ENCODE measurements at places on chromosomes 7 and 10. TPM values are rescaled to one million over a fixed set of nuclear protein-coding genes. Genes with fewer than 3 reads are reported as not detected.

The TMEM273 gene
- total RNA-seq = 36.0 TPM

The CNPY1 gene
- total RNA-seq = not detected

The CPA1 gene
- not detected for total RNA-seq

The LRIT2 gene
- not detected for total RNA-seq

The CCL24 gene
- total RNA-seq = not detected

The ELN gene
- total RNA-seq = not detected

The PTPN12 gene
- total RNA-seq = 78.8 TPM

The ELFN1 gene
- 0.12 TPM for total RNA-seq

The SLC26A3 gene
- not detected for total RNA-seq

The SKIDA1 gene
- 0.10 TPM for total RNA-seq

The ASB10 gene
- total RNA-seq = not detected

The GPR15LG gene
- not detected for total RNA-seq

The STEAP4 gene
- total RNA-seq = not detected

The SPDYE2 gene
- total RNA-seq = 0.47 TPM

DNA sequence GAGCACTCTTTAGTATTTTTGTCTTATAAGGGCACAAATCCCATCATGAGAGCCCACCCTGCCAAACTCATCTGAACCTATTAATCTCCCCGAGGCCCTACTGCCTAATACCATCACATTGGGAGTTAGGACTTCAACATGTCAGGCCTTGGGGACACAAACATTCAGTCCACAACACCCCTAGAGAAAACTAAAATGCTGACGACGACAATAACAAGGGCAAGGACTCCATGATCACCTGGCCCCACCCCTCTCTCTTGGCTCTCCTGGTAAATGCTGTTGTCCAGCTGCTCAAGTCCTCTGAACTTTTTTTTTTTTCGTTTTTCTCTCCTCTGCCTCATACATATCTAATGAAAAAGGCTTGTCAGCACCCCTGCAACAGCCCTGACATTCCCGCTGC lies 118.8 kb upstream of the MKI67 start:
- DNase-seq = no peak

- no peak for DNase-seq
Observed at GRCh38 chr7:128919881-128920799, 9.6 kb upstream of the KCP start.

GRCh38 chr10:89295597-89295996 lies 6.2 kb upstream of the IFIT2 start:
- DNase-seq = no peak

DNA sequence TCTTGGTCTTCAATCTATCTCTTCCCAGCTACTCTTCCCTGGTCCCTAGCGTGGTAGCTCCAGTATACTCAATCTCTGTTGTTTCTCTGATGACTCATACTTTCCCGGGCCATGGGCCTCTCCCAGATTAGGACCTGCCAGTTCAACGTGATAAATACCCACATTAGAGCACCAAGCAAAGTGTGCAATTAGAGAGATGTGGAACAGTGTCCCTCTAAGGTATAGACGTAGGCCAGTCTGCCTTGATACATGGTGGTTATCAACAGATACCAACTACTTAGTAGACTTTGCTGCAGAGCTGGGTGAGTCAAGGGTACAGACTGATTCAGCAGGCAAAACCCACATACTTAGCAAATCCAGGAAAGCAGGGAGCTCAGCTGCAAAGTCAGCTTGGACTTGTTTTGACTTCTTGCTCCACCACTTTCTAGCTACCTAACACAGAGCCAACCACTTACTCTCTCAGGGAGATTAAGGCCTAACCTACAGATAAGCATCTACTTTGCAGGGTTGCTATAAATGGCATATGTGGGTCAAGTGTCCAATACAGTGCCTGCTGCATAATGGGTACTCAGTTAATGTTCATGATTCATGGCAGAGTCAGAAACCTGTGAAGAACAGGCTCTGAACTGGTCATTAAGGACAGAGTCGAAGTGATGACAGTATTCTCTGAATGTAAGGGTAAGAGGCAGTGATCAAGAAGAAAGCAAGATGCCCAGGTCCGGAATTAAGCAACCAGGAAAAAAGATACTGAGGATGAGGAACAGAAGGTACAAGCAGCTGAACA lies 176.1 kb downstream of the CHN2 start:
- DNase-seq = no peak

- peak; percentile 65 for DNase-seq
Observed at GRCh38 chr7:138981332-138982203, at the start of gene KIAA1549. TSS of gene KIAA1549 (minus strand) at chr7:138981389. CDS start at chr7:138981269, 120 bp downstream.

GRCh38 chr10:13877154-13877909 lies 290.6 kb downstream of the PRPF18 start:
- DNase-seq = no peak

- DNase-seq = no peak
Observed at GRCh38 chr10:50437248-50437647, 185.9 kb upstream of the ASAH2 start.

GRCh38 chr10:24396396-24396795 lies 187.5 kb downstream of the KIAA1217 start:
- no peak for DNase-seq

GRCh38 chr10:241966-242643 lies 106.8 kb downstream of the ZMYND11 start:
- no peak for DNase-seq

- DNase-seq = no peak
Observed at GRCh38 chr10:79342811-79343561, 4.3 kb upstream of the PPIF start.

DNA sequence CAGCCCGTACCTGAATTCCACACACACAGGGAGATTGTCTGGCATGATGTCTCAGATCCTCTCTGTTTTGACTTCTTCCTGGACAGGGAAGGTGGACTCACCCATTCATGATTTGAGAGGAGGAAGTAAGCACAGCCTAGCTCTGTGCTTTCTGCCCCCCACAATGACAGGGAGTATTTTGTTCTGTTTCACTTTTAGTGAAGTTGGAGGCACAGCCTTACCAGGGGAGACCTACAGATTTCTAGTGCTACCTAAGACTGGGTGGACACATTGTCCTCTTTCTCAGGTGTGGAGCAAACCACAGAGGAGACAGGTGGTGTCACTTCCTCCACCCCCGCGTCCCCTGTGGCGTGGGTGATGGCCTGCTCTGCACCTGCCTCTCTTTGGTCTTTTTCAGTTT lies 408.6 kb upstream of the PFKP start:
- no peak for DNase-seq

DNA sequence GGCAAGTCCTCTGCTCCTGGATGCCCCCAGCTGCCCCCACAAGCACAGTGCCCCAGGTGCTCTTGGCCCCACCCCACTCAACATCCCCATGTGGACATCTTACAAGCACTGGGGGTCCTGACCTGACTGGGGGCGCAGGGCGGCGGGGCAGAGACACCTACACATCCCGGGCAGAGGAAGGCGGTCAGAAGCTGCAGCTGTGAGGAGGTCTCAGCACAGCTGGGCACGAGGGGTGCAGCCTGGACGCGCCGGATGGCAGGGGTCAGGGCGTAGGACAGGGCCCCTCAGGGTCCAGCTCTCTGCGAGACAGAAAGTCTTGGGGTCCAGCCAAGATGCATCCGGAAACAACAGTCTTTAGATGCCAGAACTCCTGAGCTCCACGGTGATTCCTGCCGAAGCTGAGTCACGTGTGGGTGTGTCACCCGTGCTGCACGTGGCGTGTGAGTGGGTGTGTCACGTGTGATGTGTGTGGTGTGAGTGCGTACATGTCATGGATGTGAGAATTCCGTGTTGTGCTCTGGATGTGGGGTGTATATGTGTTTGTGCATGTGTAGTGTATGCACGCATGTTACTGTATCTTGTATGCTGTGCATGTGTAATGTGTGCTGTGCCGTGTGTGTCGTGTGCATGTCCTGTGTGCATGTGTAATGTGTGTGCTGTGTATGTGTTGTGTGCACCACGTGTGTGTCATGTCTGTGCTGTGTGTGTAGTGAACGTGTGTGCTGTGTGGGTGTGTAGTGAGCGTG lies 5.1 kb downstream of the VENTX start:
- DNase-seq = no peak

DNA sequence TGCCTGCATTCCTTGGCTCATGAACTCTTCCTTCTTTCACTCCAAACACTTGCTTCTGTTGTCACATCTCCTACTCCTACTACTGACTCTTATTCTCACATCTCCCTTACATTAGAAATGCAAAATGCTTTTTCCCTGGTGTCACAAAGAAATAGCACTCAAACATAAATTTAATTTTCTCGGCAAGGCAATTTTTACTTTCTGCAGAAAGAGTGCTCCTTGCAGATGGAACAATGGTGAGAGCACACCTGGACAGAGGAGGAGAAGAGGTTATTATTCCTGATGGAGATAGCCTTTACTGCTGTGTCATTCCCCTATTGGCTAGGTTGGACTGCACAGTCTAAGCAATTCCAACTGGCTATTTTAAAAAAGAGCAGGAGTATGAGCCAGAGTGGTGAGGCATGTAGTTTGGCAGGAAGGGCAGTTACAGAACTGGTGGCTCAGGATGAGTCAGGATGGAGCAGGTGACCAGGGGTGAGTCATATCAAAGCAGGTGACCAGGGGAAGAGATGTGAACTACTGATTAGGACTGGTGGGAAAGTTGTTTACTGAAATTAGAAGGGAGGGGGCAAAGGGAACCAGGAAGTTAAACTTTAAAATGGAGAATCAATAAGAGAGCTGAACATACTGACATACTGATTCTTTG lies 52.9 kb downstream of the CYP2C9 start:
- DNase-seq = no peak

DNA sequence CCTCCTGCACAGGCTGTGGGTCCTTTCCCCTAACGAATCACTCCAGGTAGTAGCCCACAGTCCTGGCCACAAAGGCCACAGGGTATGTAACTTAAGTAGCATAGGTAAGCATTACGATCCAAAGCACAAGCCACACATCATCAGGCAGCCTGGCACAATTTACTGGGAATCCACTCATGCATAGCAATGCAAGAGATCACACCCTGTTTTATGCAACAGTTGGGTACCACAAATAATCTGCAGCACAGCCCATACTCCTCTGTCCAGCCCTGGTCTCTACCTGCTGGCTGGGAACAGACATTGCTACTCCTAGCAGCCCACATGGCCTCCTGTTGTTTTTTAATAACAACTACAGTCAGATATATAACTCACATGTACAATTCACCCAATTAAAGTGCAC lies 34.3 kb downstream of the SRPK2 start:
- DNase-seq = peak; percentile 53

DNA sequence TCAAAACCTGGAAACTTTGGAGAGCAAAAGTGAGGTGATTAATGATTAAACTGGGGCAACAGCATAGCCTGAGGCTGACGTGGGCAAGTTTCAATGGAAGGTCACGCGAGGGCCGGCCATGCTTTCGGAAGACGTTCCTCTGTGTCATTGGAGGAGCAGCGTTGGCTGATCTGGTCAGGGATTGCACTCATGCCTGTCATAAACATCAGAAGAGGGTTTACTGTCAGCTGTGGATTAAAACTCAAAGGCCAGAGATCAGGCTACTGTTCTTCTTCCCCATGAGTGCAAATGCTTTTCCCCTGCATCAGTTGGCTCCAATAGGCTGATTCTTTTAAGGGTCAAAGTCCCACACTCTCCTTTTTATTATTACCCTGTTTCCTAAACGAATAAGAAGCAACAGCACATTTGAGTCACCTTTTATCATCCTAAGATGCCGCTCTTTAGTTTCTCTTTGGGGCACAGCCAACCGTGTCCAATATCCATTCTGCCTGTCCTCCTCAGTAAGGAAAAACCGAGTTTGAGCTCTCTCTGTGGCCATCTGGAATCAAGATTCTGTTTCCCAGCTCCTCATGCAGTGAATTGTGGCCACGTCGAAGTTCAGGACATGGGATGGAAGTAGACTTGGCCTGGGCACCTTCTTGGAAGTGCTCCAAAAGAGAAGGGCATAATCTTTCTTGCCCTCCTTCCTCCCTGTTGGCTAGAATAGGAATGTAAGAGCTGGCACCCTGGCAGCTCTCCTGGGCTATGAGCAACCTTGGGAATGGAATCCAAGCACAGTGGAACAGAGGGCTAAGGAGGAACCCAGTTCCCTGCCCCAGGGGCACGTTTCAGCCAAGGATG lies 62.5 kb upstream of the INSIG1 start:
- DNase-seq = no peak

- no peak for DNase-seq
Observed at GRCh38 chr7:128217030-128217805, 23.9 kb upstream of the LEP start.

DNA sequence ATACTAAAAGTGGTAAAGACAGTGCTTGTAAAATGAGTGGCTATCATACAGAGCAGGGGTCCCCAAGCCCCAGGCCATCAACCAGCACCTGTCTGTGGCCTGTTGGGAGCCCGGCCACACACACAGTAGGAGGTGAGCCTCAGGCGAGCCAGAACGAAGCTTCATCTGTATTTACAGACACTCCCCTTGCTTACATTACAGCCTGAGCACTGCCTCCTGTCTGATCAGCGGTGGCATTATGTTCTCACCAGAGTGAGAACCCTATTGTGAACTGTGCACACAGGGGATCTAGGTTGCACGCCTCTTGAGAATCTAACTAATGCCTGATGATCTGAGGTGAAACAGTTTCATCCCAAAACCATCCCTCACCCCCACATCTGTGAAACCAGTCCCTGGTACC lies 58.7 kb downstream of the ITGA8 start:
- DNase-seq = no peak

GRCh38 chr10:93267521-93267920 lies 193.8 kb downstream of the CYP26A1 start:
- DNase-seq = peak; percentile 51

DNA sequence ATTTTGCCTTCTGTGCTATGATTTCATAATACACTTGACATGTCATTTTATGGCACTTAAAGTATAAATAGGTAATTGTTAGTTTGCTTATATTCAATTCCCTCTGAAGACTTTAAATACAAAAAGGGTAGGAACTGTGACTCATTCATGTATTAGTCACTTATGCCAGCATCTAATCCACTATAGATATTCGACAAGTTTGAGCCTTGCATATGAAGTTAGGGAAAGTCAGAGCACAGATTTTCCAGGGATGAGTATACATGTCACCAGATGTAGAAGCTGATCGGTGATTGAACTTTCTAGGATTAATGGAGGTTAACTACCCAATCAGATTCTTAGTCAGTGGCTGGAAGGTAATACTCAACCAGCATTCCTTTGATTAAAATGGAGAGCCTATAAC lies 1321.5 kb downstream of the XPNPEP1 start:
- no peak for DNase-seq

DNA sequence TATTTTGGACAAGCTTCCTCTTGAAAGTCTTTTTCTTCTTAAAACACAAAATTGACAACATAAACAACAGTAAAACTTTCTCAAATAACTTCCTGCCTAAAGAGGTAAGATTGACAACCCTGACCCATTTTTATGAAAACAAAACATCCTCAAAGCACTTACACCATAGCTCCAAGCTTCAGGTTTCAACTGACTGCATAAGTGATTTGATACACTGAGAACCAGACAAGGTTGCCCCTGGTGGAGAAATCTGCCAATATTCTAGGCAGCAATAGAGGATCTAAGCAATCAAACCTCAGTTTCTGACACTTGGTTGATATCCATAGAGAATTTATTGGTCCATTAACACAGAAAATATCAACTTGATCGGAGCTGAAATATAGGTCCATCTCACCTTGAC lies 147.8 kb downstream of the ELAPOR2 start:
- DNase-seq = no peak

DNA sequence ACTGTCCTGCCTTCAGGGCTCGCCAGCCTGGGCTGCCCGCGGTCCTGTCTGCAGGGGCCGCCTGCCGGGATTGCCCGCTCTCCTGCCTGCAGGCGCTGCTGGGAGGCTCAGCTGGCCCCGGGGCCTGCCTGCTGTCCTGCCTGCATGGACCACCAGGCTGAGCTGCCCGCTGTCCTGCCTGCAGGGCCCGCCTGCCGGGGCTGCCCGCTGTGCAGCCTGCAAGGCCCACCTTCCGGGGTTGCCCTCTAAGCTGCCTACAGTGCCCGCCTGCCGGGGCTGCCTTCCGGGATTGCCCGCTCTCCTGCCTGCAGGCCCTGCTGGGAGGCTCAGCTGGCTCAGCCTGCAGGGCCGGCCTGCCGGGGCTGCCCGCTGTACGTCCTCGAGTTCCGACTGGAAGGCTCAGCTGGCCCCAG lies 164.4 kb downstream of the GLRX3 start:
- no peak for DNase-seq

All from B cell (primary cell).